ENCODE measurements at places on chromosomes 4 and X. TPM values are rescaled to one million over a fixed set of nuclear protein-coding genes. Genes with fewer than 3 reads are reported as not detected.

GRCh38 chr4:70600305-70600704, 8.2 kb downstream of the AMBN start:
- no peak for DNase-seq

DNA sequence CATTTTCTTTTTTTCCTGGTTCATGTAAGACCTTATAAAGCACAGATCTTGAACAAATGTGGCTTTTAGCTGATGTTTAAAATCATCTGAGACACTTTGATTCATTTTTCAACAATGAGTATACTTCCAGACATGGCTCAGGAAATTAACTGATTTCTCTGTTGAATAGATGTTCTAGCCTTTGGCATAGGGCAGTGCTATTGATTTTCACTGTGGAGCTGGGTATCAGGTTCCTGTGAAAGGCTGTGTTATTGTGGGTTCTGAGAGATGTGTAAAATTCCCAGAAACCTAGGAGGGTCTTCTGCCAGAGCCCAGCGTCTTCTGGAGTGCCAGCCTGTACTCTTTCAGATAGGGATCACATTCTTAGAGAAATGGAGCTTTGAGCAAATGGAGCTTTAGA, 278.9 kb downstream of the EPHA5 start:
- no peak for DNase-seq

DNA sequence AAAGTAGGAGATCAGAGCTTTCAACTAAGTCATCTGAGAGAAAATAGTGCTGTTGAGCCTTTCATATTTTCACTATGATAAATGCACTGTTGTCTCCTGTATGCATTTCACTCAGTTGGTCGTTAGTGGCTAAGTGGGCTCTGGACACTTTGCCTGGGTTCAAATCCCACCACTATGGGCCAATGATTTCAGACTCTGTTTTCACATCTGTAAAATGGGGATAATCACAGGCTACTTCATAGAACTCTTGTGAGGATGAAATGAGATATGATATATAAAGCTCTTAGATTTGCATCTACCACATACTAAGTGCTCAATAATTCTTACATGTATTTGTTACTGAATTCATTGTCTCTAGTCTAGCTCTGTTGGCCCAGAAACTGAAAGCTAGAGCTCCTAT, 16.8 kb downstream of the LNX1 start:
- no peak for DNase-seq

- no peak for DNase-seq
These were observed 369.5 kb downstream of the CHIC1 start for GRCh38 chrX:73932522-73932921.

- no peak for DNase-seq
These were observed 2.7 kb upstream of the ITM2A start for GRCh38 chrX:79369871-79370270.

DNA sequence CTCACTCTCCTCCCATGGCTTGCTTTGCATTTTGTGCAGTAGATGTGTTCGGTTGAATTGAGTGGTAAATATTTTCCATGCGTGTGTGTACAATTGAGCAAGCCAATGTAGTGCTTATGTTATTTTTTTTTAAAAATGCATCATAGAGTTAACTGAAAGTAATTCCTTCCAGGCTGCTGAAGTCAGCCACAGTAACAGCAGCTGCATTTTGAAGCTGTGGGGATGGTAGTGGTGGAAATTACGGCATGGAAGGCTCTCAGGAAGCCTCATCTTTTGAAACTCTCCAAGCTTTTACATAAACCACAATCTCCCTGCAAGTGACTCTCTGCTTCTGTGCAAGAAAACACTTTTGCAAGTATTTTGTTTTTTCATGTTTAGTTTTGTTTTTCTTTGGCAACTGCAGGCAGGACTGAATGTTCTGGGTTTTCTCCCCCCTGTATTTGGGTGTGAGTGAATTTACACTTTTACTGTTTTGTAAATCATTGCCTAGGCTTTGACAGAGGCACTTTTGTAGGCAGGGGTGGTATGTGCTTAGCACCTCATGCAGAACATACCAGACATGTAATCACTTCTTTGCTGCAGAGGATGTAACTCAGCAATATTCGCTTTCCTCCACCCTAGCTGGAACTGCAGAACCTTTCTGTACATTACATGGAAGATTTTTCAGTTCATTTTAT, 56.2 kb downstream of the LRRC66 start:
- DNase-seq = no peak

DNA sequence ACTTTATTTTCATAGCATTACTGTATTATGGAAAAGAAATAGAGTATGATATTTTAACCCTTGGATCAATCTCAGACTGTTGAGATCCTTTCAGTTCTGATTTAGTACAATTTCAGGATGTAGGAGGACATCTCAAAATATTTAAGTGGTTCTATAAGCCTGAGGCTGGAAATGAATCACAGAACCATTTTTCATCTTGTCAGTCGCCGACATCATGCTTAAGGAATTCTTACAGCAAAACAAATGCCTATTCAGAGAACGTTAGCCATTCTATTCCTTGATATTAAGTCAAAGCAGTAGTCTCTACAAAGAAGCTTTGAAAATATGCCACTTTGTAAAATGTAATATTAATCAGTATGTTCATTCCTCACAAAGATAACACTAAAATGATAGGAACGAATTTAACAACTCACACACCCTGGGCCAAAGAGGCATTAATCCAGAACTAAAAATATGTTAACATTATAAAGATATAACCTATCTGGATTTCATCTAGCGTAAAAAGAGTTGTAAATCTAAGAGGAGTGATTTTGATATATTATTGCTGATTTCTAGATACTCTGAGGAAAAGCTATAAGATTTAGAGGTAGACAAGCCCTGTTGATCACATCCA, 152.0 kb downstream of the GASK1B start:
- DNase-seq = no peak

- DNase-seq = no peak
These were observed 72.4 kb downstream of the NRK start for GRCh38 chrX:105894721-105895120.

DNA sequence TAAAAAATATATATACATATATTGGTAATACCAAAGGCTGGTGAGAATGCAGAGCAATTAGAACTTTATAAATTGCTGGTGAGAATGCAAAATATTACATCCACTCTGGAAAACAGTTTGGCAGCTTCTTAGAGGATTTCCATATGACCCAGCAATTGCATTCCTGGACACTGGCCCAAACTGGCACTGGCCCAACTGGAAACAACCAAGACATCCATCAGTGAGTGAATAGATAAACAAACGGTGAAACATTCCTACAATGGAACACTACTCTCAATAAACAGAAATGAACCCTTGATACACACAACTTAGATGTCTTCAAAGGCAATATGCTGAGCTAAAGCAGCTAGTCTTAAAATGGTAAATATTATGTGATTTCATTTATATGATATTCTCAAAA, 524.2 kb downstream of the IQCM start:
- DNase-seq = no peak

GRCh38 chr4:119721878-119722277, 93.3 kb upstream of the PDE5A start:
- DNase-seq = no peak

DNA sequence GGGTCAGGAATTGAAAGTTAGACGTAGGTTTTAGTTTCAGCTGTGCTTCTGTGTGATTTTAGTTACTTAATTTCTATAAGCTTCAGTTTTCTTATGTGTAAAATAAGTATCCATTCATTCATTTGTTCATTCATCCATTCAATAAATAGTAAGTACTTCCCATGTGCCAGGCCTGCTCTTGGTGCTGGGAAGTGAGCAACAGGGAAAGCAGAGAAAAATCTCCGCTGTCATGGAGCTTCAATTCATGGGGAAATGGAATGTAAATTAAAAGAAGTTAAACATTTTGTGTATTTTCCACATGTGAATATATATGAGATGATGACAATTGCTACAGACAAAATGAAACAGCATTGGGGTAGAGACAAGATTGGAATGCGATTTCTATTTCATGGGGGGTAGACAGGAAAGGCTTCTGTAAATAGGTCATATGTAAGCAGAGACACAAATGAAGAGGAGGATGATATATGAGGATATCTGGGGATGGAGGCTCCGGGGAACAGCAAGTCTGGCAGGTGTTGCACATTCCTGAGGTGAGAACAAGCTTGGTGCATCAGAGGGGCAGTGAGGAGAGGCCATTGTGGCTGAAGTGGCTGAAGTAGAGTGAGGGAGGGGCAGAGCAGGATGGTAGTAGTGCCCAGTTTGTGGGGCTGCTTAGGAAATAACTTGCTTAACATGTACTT, 66.2 kb downstream of the FHIP1A start:
- DNase-seq = no peak

DNA sequence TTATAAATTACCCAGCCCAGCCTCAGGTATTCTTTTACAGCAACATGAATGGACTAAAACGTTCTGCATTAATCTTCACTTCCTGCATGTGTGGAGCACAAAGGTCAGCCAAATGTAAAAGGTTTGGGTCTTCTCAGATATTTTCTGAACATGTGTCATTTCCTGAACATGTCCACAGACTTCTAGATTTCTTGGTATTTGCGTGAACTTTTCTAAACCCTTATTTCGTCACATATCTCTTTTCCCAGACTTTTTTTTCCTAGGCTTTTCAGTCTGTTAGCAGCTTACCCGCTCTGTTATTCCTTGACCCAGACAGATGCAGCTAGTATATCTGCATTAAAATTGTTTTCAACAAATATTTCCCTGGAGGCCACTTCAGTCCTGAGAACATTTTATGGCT, 57.3 kb upstream of the USP51 start:
- no peak for DNase-seq

GRCh38 chr4:76712564-76712963, 185.4 kb downstream of the SOWAHB start:
- no peak for DNase-seq

- no peak for DNase-seq
These were observed 107.6 kb upstream of the FAM9B start for GRCh38 chrX:9141496-9141895.

DNA sequence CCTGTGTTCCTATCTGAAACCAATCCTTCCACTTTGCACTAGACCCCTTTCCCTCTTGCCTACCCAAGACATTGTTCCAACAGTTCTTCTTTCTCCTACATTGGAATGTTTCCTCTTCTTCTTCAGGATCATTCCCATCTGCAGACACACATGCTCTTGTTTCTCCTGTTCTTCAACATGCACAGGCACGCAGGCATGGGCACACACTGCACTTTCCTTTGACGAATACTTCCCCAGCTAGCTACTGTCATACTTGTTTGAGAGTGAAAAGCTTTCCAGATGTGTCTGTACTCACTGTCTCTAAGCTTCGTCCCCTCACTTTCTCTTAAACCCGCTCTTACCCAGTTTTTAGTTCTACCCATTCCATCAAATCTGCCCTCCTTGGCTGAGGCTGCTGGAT, 31.8 kb upstream of the ERVMER34-1 start:
- DNase-seq = no peak

DNA sequence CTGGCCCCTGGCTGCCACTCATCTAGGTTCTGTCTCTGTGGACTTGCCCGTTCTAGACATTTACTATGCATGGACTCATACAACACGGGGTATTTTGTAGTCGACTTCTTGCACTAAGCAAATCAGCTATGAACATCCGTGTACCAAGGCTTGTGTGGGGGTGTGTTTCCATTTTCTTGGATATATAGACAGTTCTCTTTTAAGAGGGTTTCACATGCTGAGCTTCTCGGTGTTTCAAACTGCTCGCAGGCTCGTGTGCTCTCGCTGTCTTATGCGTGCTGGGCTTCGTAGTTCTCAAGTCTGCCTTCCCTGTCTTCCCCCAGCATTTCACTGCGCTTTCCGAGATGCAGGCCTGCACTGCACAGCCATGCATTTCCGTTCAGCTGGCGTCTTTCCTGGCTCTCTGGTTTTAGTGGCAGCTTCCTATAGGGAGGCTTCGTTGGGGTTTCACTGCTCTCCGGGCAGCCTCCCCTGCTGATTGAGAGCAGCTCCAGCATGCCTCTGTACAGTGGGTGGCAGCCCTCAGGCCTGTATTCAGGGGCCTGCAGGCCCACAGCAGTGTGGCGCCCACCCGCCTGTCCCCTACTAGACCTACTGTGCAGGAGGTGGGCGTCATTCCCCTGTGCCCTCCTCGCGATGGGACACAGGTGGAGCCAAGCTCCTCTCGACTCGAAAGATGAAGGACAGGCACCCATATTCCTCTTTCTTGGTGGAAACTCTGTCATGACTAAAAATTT, 27.6 kb downstream of the ZBTB49 start:
- no peak for DNase-seq

GRCh38 chr4:83230928-83231327, 53.7 kb downstream of the COQ2 start:
- no peak for DNase-seq

DNA sequence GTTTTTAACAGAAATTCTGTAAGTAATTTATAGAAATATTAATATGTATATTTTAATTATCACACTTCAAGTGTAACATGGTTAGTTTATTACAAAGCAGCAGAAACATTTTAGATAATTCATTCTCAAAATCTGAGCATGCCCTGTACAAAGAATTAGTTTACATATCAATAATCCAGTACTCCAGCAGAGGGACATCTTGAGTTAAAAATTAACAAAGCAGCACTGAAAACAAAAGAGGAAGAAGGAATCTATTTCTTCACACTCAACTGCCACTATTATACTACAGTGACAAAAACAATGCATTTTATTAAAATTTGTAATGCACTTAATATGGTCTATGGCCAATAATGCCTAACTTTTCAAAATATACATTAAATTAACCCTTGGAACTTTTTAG, 179.1 kb upstream of the KLHL4 start:
- no peak for DNase-seq

- DNase-seq = no peak
These were observed 1138.1 kb downstream of the ARAP2 start for GRCh38 chr4:35106091-35106734.

- DNase-seq = no peak
These were observed 173.6 kb downstream of the RAP1GDS1 start for GRCh38 chr4:98434816-98435215.

- DNase-seq = no peak
These were observed 139.2 kb upstream of the RBPJ start for GRCh38 chr4:26181616-26182015.

GRCh38 chr4:33989820-33990443, 2254.4 kb downstream of the ARAP2 start:
- no peak for DNase-seq

DNA sequence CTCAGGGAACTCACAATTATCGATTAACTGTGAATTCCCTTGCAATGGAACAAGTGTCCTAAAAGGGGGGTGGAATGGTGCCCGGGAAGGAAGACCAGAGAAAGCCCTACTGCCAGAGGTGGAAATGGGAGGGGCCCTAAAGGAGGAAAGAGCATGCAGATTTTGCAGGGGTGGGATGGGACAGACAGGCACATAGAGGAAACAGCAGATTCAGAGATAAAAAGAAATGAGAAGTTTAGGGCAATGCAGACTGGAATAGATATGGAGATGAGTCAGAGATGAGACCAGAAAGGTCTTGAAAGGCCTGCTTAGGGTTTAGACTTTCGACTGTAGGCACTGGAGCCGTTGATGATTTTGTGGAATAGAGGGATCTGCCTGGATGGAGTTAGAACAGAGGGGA, 57.4 kb upstream of the PITX2 start:
- DNase-seq = no peak

- DNase-seq = no peak
These were observed 1915.4 kb downstream of the ARAP2 start for GRCh38 chr4:34328939-34329338.

GASK1B gene
- 68.7 TPM for total RNA-seq

NDST3 gene
- not detected for total RNA-seq

SH3RF1 gene
- total RNA-seq = 5.9 TPM

STPG2 gene
- total RNA-seq = not detected

SH3BGRL gene
- 187 TPM for total RNA-seq

NUDT10 gene
- total RNA-seq = 45.9 TPM

CXCR3 gene
- total RNA-seq = 0.28 TPM

SERPINA7 gene
- total RNA-seq = not detected

POU4F2 gene
- total RNA-seq = not detected

ARAP2 gene
- 10.5 TPM for total RNA-seq

RBM47 gene
- 6.5 TPM for total RNA-seq

IBSP gene
- not detected for total RNA-seq

AMBN gene
- not detected for total RNA-seq

CXCL5 gene
- not detected for total RNA-seq

SASH3 gene
- 4.1 TPM for total RNA-seq
